Stimulated activated CD4-positive, alpha-beta T cell treated with anti-CD3 and anti-CD28 coated beads, Interleukin-15, amount 100 ng/mL, for 24 hours (primary cell): ENCODE measurements at places on chromosomes 2 and 18.
A peak's percentile ranks its signal among the peaks of the same experiment; 100 is the strongest.

GRCh38 chr2:64646007-64646880 is 7.5 kb downstream of the SERTAD2 start:
- peak; percentile 89 for DNase-seq

DNA sequence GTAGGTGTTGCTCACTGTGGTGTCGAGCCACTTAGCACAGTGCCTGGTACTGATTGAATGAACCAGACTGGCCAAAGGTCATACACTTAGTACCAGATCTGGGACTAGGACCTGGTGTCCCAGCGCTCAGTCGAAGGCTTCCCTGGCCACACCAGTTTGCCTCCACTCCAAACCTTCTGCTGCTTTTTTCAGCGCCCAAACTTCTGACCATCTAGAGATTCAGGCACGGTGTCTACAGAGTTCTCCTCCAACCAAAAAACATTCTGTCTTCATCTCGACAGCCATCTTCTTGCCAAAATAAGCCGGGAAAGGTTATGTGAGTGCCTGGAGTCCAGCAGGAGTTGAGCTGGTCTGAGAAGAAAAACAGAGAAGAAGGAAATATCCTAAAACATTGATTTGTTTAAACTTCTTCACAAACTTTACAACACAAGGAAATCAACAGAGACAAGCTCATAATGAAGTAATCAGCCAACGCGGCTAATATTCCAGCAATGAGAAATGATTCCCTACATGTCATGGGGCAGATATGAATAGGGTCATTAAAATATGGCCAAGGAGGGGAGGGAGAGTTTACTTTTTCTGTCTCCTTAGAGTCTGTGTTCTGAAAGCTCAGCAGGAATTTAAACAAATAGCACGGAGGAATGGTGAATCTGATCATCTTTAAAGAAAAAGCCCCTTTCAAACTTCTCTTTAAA is 2.3 kb upstream of the GLI2 start:
- DNase-seq: no peak

DNA sequence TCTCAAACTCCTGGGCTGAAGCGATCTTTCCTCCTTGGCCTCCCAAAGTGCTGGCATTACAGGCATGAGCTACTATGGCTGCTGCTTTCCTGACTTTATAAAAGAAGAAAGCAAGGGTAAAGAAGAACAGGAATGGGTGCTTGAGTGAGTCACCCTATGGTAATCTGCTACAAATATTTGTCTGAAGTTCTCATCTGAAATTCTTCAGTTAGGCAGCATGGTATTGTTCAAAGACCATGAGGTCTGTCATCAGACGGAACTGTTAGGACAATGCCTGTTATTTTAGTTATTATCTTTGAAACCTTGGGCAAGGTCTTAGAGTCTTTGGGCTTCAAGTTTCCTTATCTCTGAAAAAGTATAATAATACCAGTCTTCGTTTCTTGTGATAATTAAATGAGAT is 695.8 kb downstream of the RNF144A start:
- no peak for DNase-seq

GRCh38 chr2:165902934-165903333 is 50.6 kb downstream of the TTC21B start:
- no peak for DNase-seq
